ENCODE measurements at places on chromosomes 1 and 21.
A peak's percentile ranks its signal among the peaks of the same experiment; 100 is the strongest.

DNA sequence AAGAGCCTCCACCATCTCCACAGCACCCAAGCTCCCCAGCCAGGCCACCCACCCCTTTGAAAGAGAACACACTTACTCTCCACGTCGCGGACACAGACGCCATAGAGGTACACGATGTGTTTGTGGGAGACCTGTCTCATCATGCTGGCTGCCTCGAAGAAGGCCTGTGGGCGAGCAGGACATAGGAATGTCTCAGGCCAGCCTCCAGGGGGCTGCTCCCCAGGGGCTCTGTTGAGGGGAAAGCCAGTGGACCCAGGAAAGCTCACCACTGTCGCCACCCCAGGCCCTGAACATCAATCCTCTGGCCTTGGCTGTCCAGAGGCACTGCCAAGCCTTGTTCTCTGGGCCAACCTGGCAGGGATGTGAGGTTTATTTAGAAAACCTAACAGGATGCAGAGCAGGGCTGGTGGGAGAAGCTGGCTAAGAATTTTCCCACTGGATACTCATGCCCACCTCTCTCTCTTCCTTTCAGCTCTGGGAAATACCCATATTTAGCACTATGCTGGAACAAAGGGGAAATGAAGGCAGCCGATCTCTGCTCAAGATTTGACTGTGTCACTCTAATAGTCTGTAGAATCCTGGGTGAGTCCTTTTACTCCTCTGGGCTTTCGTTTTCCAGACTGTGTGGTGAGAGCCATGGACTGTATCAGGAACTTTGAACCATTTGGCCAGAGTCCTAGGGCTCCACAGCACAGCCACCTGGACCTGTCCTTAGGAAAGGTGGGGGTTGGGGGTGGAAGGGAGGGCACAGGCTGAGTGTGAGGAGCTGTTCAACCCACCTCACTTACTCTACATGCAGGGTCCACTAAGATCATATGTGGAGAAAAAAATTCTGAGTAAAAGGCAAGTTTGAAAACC lies 101.9 kb downstream of the RAVER2 start:
- peak; percentile 73 for DNase-seq

- DNase-seq = peak; percentile 35
Measured at GRCh38 chr1:29441916-29442668, 205.8 kb downstream of the PTPRU start.

- DNase-seq = no peak
Measured at GRCh38 chr1:115275216-115275615, 62.8 kb downstream of the NGF start.

DNA sequence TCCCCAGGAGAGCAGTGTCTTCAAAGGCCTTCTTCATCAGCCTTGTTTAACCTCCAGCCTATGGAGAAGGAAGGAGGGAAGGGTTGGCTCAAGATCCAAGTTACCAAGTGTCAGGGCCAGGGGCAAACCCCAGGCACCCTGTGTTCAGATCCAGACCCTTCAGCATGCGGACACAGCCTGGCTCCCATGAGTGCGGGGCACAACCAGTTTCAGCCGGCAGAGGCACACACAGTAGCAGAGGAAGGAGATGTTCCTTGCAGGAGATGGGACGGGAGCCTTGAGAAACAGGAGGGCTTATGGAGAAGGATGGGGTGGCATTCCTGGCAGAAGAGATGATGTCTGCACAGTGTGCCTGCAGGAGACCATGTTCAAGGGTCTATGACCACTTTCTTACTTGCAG lies 161.7 kb upstream of the EDN2 start:
- DNase-seq = no peak

GRCh38 chr1:116256286-116256649 lies 116.8 kb upstream of the ATP1A1 start:
- no peak for DNase-seq

GRCh38 chr1:167314671-167315070 lies 94.0 kb downstream of the POU2F1 start:
- DNase-seq = no peak

- no peak for DNase-seq
Measured at GRCh38 chr1:183533617-183534174, 56.6 kb downstream of the NCF2 start.

GRCh38 chr1:185537596-185537995 lies 196.6 kb upstream of the HMCN1 start:
- no peak for DNase-seq

DNA sequence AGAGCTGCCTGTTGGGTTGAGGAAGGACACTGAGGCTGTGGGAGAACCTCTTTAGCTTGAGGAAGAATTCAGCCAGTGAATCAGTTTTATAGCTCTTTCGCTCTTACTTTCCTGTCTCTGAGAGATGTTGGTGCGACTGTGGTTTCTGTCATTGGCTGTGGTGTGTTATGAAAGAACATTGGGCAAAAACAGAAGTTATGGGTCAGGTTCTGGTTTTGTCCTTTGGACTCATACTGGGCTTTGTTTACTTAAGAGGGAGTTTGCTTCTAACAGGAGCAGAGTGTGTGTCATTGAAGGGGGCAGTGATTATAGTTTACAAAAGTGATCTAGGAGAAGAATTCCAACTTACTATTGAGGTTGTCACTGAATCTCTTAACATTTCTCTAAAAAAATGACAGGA lies 97.0 kb downstream of the TLR5 start:
- peak; percentile 51 for DNase-seq

DNA sequence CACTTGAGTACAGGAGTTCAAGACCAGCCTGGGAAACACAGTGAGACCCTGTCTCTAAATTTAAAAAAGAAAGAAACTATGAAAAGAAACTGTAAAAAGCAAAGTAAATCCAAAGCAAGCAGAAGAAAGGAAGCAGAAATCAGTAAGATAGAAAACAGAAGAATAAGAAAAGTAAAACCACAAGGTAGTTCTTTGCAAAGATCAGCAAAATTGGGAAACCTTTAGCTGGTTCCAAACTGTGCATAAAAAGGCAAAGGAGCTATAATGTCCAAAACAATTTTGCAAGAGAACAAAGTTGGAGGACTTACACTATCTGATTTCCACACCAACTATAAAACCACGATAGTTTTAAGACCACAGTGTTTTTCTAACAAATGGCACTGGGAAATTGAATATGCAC lies 218.8 kb downstream of the RPS6KC1 start:
- DNase-seq = no peak

GRCh38 chr1:59990470-59990869 lies 63.9 kb upstream of the CYP2J2 start:
- DNase-seq = no peak

DNA sequence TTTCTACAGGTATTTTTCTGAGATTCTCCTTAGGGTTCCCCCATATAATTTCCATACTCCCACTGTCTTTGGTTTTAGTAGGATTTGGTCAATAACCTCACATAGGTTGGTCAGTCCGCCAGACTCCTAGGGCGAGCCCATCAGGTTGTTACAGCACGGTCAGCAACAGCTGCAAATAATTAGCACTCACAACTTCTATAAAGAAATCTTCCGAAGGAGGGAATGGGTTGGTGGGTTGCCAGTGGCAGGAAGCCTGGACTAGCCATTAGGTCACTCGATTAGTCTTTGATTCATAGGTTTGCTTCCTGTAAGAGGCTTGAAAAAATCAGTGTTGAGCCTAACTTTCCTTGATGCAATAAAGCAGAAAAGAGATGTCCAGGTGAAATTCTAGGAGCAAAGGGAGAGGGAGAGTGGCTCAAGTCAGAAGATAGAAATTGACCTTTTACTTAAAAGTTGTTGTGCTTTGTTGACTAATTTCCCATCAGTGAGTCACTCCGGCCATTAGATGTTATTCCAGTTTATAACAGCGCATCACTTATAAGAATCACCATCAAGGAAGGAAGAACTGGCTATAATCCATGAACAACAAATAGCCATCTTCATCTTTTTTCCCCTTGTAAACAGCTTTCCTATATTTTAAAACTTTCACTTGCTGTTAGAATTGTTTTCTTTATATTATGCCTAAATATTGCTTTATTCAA lies 88.3 kb downstream of the TPR start:
- DNase-seq = no peak

DNA sequence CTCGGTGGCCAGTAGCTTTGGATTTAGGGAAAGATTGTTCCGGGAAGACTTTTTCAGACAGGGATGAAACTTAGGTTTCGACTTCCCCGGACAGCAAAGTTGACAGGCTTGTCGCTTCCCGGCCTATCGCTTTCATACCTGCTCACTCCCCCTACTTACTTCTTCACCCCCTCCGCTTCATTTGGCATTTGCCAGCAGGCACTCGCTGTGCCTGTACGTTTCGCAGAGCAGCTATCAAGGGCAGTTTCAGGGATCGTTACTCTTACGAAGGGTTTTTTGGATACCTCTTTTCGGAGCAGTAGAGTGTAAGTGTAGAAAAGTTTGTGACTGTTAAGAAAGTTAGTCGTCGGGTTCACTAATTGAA lies 393 bp downstream of the BLZF1 start:
- DNase-seq = no peak

DNA sequence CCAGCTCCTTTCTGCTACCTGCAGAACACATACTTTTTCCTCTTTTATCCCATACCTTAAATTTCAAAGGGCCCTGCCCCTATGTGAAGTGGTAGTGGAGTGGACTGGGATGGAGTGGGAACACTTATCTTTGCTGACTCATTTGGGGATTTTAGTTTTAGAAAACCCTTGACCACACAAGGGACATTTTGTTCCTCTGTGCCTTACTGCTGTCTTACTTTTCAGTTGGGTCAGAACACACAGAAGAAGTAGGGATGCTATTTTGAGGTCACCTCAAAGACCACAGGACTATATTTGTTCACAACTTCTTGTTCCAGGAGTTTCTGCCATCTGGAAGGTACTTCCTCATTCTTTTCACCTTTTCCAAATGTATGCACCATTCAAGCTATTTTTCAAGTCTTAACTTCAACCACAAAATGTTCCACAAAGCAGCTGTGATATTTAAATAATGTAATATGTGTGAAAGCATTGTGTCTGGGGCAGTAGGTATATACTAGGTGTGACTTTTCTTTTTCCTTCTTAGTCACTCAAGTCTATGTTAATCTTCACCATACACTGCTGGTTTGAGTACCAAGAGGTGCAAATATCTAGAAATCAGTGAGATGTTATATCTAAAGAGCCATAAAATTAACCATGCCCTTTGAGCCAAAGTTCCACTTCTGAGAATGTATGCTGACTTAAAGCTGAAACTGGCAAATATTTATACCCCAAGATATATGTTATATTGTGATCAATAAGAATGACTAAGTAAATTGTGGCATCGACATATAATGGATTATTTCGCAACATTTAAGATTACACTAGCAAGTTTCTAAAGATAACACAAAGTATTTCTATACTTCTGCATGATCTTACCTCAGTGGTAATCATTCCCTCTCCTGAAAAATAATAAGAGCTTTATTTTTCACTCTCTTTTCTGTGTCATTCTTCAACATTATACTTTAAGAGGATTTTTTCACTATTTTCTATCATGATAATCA lies 308.5 kb downstream of the MRPL39 start:
- no peak for DNase-seq

DNA sequence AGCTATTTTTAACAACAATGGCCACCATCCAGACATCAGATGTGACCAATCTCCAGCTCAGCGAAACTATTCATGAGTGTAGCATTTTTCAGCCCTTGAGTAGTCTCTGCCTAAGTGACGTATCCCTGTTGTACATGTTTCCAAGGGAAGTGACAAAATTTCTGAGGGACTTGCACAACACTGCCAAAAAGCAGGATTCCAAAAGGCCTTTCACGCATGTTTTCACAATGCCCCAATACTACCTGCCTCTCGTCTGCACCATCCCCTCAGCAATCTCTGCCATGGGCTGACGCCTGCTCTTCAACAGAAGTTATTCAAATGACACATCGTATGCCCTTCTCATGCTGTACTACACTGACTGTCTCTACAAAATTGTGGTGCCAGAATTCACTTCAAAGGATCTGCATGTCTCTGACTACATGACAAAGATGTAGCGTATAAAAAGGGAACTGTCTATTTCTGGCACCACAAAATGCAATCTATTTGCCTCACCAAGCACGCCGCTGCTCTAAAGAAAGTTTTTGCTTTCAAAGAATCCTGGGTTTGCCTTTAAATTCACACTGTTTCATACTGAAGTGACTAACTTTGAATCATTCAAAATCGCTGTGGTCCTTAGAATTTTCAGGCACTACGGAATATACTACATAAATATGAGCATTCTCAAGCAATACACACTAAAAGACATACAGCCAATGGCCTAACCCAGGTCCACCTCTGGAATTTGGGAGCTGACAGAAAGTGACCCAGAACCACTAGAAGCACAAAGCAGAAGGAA lies 32.9 kb downstream of the JAK1 start:
- DNase-seq = peak; percentile 57

Measured in left lobe of liver (tissue), 2 donors.